ENCODE measurements at places on chromosomes 5 and 9.

DNA sequence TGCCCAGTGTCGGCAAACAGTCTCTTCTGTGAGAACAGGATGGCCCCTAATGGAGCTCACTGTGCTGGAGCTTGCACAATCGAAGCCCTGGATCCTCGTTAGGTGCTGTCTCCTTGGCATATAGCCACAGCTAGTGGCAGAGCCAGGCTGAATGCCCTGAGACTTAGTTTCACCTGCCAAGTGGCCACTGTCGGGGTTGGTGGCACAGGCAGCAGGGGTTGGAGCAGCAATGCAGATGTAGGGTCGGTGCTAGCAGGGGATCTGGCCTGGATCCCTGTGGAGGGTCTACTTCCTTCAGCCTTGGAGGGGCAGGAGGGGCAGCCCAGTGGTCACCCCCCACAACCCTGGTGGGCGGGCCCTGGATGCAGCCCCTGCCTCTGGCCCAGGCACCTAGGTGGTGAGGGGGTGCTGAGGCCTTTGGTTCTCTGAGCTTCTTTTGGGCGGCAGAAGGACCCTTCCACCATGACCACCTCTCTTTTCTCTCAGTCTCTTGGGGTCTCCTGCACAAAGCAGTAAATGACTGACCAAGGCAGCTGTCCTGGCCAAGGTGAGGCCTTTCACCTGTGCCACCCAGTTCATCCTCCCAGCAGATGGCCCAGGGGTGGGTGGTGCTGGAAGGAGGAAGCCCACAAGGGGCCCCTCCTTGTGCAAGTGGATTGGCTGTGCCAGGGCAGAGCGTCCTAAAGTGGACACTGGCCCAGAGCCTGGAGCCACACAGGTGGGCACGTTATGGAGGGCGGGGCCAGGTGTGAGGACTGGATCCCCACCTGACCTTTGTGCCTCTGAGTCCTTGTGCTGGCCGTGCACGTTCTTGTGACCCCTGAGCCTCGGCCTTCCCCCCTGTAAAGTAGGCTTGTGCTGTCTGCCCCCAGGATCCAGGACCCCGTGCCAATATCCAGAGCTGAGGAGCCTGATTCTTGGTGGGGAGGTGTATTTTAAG lies 44.8 kb downstream of the PHF2 start:
- DNase-seq = no peak

DNA sequence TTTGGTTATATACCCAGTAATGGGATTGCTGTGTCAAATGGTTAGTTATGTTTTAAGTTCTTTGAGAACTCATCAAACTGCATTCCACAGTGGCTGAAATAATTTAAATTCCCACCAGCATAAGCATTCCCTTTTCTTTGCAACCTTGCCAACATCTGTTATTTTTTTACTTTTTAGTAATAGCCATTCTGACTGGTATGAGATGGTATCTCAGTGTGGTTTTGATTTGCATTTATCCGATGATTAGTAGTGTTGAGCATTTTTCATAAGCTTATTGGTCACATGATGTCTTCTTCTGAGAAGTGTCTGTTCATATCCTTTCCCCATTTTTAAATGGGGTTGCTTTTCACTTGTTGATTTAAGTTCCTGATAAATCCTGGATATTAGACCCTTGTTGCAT lies 435.7 kb upstream of the RIOK2 start:
- peak; percentile 83 for DNase-seq

GRCh38 chr9:133664173-133665050 lies 28.2 kb downstream of the DBH start:
- no peak for DNase-seq

DNA sequence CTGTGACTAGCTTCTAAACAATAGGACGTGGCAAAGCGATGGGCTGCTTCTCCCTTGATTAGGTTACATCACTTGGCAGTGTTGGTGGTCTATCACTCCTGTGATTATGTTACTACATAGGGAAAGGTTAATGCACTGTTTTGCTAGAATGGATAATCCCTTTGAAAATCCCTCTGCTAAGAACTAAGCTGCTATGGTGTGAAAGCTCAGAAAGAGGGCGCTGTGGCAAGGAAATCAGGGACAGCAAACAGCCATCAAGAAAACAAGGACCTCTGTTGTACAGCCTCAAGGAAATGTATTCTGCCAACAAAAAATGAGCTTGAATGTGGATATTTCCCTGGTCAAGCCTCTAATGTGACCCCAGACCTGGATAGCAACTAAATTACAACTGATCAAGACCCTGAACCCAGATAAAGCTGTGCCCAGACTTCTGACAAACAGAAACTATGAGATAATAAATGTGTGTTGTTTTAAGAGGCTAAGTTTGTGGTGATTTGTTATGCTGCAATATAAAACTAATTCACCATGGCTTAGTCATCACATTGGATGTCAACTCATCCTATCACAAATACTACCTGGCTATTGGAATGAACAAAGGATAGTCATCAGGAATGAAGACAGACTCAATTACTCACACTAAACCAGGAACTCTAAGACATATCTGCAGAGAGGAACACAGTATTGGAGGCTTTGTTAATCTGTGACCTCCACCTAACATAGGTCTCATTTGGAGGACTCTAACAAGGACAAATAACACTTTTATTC lies 1215.9 kb downstream of the EFNA5 start:
- DNase-seq = peak; percentile 42

DNA sequence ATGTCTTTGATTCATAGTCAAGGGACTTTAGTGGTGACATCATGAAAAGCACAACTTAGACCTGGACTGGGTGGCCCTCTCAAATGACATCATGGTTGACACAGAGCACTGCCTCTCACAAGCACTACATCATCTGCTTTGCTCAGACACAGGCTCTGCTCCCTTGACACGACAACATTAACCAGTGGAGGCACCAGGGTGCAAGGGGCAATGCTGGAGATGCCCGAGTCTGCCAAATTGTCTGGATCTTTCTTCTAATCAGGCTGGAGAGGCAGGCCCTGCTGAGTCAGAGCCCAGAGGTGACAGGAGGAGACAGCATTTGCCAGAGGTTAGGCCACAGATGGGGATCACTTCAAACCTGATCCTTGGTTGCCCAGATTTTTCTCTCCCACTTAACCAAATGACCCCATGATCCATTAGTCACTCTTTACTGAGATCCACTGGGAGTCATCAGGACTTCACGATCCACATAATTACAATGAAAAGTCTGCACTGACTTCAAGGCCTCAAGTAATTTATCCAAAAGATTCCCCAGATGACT lies 174.4 kb downstream of the SLIT3 start:
- DNase-seq = peak; percentile 52

DNA sequence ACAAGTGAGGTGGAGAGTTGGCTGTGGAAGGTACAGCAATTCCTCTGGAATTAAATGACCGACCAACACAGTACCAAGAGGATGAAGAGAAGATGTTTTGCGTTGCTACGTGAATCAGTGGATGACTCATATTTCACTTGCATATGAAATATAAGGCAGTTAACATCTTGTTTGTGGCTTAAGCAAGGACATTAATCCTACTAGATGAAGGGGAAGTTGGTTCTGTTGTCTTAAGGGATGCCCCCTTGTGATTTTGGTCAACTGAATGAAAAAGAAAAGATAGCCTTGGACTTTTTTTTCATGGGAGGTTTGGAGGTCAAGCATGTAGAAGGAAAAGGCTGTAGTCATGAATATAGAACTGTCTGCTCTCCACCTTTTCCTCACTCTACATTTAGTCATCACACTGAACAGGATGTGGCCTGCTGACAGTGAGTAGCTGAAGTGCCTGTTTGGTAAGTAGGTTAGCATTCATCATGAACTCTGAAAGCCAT lies 33.9 kb downstream of the VLDLR start:
- DNase-seq = peak; percentile 54

DNA sequence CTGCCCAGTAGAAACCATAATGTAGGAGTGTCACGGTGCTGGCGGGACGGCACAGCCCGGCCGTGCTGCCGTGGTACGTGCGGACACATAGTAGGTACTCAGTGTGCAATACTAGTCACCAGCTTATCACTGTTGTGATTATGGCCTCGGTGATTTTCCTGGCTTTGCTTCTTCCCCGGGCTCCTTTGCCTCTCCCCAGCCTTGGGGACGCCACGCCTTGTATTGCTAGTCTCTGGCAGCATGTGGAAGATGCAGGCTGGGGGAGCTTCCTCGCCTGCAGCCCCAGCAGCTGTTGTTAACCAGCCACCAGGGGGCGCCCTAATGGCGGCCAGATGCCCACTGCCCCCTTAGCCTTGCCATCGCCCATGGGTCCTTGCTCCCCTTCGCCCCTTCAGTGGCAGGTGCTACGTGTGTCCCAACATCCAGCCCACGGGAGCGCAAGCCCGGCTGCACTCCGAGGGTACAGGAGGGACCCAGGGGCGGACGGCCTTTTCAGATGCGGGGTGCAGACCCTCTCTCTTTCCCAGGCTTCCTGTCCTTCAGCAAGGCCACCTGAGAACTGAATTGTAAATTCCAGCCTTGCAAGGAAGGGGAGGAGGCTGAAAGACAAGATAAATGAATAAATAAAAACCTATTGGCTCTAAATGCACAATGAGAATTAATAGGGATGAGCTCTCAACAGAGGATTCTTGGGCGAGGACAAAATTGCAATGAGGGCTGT lies 8.0 kb downstream of the NTNG2 start:
- DNase-seq = no peak

DNA sequence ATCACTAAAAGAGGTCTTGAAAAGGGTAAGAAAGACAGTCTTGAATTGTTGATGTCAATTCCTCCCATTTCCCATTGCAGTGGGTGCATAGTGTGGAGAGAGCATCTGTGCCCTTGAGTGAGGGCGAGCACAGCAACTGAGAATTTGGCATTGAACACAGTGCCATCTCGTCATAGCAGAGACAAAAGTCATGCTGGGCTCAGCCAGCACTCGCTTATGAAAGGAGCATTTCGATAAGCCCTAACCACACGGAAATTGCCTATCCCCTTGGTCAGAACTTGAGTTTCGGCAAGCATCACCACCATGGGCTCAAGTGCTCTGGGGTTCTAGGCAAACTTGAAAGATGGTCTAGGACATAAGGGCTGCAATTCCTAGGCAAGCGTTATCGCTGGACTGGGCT lies 712.8 kb upstream of the CDH10 start:
- no peak for DNase-seq

GRCh38 chr5:109917966-109918365 lies 228.2 kb downstream of the MAN2A1 start:
- no peak for DNase-seq

GRCh38 chr5:149060325-149060724 lies 2.5 kb downstream of the SH3TC2 start:
- no peak for DNase-seq

DNA sequence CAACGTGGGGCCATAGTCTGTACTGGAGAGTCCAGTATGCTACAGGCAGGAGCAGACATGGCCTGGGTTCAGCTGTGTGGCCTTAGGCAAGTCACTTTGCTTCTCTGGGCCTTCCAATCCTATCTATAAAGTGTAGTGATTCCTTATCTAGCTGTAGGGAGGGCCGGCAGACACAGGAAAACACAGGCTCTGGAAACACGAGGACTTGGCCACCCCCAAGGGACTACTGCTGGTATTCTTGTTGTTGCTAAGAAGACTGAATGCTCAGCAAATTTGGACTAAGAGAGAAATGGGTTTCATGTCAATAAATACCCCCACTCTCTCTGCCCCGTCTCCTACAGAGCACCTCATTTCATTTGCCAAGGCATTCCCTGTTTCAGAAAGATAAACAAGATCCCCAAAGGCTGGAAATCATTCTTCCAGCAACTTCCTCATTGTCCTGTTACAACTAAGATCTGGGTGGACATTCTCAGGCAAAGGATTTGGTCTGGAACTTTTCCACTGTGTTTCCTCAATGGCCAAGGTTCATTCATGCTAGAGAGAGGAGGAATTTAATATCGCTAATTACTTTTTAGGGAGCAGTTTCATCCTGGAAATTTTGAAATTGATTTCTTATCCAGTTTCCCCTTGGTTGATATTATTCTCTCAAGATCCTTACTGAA lies 105.8 kb downstream of the GABBR2 start:
- no peak for DNase-seq

DNA sequence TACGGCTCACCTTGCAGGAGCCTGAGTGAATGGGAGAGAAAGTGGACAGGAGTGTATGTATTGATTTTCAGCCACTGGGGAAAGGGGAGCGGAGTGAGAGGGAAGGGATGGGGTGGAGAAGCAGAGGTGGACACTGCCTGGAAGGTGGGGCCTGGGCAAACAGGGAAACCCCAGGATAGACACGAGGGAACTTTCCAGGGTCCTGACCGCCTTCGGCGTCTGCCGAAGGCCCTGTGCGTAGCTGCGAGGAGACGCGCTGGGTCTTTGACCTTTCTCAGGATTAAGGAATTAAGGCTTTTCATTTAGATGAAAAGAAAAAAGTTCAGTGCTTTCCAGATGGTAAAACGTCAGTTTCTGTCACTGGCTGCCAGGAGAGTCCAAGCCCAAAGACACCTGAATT lies 134.6 kb upstream of the RAPGEF1 start:
- DNase-seq = no peak

DNA sequence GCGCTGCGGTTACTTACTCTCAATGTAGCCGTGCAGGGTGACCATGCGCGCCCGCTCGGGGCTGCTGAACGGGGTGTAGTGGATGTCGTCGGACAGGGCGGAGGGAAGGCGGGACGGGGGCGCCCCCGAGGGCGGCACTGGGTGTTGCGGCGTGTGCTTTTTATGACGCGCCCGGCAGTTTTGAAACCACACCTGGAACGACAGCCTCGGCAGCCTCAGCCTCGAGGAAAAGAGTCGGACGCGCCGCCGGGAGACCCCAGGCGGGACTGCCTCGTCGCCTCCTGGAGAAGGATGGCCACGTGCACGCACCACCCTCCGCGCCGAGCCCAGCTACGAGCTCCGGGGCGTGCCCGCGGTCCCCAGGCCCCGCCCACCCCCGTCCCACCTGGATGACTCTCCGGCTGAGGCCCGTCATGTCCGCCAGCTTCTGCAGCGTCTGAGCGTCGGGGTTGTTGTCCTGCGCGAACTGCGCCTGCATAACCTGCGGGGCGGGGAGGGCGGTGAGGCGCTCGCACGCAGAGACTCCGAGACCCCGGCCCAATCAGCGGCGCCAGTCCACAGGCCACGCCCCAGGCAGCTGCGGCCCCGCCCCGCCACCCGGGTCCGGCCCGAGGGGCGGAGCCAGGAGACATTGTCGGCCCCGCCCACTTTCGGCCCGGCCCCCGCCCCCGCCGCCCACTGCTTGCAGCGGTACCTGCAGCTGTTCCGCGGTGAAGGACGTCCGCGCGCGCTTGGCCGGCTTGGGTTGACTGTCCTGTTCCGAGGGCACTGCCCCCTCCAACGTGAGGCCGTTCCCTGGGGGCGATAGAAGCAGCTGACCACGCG lies 15.0 kb downstream of the LHX6 start:
- DNase-seq = no peak

- no peak for DNase-seq
Measured at GRCh38 chr5:68007451-68007850, 208.1 kb upstream of the PIK3R1 start.

DNA sequence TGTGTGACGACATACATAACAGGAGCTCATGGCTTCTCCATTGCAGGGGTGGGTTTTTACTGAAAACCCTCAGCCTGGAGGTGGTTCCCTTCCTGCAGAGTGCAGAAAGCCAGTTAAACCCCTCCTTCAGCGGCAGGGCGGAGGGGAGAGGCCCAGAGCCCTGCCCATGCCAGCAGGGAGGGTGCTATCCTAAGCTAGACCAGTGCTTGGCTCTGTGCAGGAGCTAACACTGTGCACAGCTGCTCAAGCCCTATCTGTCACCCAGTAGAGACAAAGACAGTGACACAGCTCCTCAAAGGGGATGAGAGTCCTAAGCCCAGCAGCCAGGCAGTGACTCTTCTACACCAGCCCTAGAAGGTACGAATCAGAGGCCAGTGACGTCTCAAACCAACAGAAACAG lies 70.0 kb upstream of the ZSWIM6 start:
- no peak for DNase-seq

- DNase-seq = no peak
Measured at GRCh38 chr9:131731644-131732043, 8.2 kb downstream of the RAPGEF1 start.

GRCh38 chr9:96062031-96062430 lies 186.5 kb downstream of the ERCC6L2 start:
- DNase-seq = no peak
